Pancreas (tissue), 10 donors: ENCODE measurements at places on chromosomes 5 and 9. TPM values are rescaled to one million over a fixed set of nuclear protein-coding genes. Genes with fewer than 3 reads are reported as not detected.

DNA sequence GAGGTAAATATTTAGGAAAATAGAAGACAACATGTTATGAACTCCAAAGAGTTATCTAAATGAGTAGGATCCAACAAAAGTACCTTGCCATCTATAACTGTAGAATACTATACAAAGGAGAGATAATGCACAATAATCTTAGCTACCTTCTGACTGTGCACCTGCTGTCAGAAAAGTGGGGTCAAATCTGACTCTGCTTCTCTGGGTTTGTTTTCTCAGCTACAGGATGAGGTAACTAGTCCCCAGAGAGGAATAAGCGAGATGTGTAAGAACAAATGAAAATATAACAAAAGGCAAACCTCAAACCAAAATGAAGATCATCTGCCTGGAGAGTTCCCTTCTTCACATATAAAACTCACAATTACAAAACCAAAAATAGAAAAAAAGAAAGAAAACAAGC is 204.8 kb downstream of the DCP2 start:
- no peak for DNase-seq

DNA sequence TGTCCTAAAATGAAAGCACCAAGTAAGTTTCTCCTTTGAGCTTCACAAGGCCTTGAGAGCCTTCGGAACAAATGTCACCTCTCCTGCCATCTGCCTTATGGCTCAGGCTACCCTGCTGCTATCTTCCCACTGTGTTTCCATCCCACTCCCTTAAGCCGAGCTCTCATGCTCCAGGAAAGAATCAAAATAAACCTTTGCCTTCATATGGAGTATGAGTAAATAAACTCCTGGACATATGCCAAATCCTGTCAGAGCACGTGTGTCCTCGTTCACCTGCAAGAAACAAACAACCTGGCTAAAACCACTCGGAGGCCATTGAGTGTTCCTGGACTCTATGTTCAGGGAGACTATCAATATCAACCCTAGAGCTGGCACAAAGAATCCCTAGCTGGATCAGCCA is 122.3 kb upstream of the CCDC112 start:
- no peak for DNase-seq

- no peak for DNase-seq
Measured at GRCh38 chr5:77305956-77306355, 95.5 kb downstream of the PDE8B start.

GRCh38 chr5:33890131-33891032 is 1.4 kb downstream of the ADAMTS12 start:
- DNase-seq, result no peak

SAXO1 gene
- polyA plus RNA-seq, result 0.09 TPM

TAF11L5 gene
- polyA plus RNA-seq, result not detected
